ENCODE measurements at places on chromosomes 2 and 18.

DNA sequence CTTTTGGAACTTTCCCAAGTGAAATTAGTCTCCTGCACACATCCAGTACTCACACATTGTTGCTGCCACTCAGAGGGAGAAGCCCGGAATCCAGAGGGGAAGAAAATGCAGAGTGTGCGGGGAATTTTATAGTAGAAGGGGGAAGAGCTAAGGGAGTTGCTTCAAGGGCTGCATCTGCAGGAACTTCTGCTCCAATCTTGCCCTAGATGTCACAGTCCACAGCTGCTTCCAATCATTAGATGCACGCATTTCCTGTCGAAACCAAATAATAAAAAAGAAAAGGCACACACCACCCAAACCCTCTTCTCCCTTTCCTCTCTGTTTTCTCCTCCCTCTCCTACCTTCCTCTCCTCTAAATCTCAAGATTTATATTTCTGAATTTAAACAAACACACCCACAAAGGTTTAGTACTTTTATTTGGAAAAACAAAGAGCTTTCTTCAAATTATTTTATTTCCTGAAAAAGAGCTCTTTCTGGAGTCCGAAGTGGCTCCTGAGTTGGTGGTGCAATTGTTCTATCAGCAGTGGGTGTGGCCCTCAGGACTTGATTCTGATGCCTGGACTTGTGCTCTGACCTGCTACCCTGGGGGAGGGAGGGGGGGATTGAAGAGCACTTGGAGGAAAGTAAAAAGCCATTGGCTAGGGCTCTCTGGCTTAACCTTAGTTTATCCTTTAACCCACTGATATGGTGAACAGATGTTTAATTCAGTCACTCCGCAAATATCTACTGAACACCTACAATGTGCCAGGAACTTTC is 72.0 kb downstream of the KCNE4 start:
- no peak for DNase-seq

DNA sequence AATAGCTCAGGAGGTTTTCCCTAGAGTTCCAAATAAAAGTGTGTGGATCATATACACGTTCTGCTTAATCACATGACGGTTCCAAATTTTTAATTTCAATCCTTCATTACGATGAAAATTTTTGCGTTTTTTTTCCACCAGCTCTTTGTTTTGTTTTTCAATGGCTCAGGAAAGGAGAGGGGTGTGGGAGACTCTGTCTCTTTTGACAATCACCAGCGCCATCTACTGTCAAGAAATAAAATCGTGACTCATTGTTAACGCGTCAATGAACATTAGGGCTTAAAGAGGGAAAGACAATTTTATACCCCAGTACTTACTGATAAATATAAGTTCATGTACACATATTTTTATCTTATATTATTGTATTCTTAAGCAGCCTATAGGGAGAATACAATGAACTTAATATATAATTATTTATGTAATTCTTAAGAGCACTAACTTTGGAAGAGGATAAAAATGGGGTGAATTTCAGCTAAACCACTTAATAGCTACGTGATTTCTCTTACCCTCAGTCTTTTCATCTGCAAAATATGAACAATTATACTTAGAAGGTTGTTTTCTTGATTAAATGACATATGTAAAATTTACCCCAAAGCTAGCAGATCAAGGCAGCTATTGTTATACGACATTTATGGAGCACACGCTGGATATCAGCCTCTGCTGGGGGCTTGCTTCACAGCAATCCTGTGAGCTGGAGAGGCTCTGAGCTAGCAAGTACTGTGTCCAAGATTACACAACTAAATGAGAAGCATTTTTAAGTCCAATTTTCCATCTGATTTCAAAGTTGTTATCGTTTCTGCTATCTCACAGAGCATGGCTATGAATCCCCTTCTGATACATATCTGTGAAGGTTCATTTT is 47.4 kb upstream of the RMDN2 start:
- peak; percentile 55 for DNase-seq

GRCh38 chr2:229419158-229419557 is 148.1 kb upstream of the PID1 start:
- no peak for DNase-seq

DNA sequence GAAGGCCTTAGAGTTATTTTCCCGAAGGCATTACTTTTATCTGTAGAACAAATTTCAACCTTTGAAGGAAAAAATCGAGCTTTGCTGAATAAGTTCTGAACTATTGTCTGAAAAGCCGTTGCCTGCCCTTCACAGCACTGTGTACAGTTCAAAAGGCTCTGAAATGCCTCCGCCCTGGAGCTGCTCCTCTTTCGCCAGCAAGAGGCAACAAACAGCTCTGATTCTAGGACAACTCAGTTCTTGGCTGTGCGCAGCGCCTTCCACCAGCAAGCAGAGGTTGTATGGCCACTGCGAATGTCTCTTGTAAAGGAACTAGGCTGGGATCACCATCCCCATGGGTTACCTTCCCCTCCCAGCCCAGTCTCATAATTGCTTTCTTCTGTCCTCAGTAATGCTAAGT is 308.5 kb downstream of the GBX2 start:
- no peak for DNase-seq
